ENCODE measurements at places on chromosomes 12 and 14.

DNA sequence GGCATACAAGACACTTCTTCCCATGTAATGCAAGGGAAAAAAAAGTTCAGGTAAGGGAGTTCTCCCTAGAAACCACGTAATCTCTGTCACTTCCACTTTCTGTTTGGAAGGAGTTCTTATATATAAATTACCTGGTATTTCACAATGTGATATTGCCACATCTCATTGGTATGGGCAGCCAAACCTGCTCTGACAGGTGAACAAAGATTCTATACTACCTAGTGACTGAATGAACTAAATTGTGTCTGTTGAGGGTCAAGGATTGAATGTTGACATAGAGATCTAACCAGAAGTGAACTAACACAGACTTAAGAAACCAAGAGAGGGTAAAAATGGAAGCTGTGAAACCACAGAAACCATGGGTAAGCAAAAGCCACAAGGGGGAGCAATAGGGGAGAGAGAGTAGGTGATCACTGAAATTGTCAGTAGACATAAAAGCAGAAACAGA lies 161.3 kb downstream of the RPL10L start:
- DNase-seq: no peak

GRCh38 chr12:14410177-14410576 lies 44.7 kb downstream of the ATF7IP start:
- no peak for DNase-seq

DNA sequence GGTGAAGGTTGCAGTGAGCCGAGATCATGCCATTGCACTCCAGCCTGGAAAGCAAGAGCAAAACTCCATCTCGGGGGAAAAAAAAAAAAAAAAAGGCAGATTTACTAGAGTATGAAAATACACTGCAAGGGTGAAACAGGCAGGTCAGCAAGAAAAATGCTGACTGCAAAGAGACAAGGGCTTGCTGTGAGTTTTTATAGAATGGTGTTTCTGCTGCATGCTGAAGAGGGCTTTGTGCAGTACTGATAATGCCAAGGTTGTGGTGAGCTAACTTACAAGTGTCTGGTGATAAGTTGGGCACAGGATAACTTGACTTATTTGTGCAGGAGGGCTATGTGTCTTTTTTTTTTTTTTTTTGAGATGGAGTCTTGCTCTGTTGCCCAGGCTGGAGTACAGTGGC lies 25.9 kb upstream of the SRP54 start:
- DNase-seq: no peak

DNA sequence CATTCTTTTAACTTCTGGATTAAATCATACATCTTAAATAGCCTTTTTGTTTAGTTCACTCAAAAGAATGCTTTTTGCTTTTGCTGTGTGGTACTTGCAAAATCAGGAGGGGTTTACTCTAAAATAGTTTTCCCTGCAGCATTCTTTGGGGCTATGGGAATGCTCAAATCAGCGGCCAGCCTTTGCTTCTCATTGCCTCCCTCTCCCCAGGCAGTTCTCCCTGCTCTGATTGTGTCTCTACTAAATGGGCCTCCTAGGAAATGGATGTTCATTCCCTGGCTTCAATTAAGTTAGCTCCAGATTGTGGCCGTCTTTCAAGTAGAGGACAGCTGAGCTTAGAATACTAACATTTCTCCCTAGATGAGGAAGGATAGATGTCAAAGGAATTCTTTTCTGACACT lies 4.4 kb downstream of the TULP3 start:
- no peak for DNase-seq

DNA sequence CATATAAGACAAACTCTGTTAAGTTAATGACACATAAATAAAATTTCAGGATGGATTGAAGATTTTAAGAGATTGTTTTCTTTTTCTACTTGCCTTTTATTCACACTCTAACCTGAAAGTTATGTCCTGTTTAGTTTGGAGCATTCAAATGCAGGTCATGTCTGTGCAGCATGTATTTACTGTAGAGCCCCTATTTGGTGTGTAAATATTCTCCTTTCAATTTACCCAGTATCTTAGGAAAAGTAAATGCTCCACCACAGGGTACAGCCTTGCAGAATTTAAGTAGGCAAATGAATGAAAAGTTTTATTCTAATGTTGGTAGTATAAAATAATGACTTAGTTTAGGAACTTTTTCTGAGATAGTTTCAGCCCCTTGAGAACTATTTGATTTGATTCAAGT lies 6.2 kb upstream of the DCN start:
- DNase-seq: no peak

DNA sequence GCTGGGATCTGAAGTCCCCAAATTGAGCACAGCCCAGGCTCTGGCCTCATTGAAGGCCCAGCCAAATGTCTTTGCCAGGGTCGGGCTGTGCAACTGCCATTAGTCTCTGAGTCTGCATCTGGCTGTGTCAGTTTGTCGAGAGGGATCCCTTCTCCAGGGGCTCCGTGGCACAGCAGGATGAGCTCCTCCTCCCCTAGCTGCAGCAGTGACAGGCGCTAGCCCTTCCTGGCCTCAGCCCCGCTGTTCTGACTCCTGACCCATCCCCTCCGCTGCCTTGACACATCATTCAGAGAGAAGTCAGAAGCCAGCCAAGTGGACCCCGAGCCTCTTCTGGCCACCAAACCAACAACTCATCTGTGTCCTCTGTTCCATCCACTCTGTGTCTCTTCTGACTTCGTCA lies 188.3 kb downstream of the CALM1 start:
- DNase-seq: no peak

GRCh38 chr12:93663006-93663728 lies 14.0 kb upstream of the CRADD start:
- no peak for DNase-seq

GRCh38 chr12:54018468-54018984 lies 9.7 kb upstream of the HOXC6 start:
- DNase-seq: no peak

DNA sequence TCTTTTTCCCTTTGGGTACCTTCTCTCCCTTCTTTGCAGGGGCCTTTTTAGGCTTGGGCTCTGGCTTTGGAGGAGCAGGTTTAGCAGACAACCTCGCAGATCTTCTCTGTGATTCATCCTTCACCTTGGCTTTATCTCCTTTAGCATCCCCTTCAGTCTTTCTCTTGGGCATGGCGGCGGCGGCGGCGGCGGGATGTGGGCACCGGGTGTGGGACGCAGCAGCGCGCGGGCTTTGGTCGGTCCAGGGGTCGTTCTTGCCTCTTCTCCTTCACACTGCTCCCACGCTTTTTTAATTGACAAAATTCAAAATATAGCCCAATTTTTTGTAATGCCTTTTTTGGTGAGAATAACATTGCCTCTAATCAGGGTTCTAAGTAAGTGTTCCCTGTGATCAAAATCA lies 8.6 kb downstream of the TRMT5 start:
- DNase-seq: no peak

- peak; percentile 17 for DNase-seq
Measured at GRCh38 chr12:121753844-121754264, 39.6 kb downstream of the RHOF start.

DNA sequence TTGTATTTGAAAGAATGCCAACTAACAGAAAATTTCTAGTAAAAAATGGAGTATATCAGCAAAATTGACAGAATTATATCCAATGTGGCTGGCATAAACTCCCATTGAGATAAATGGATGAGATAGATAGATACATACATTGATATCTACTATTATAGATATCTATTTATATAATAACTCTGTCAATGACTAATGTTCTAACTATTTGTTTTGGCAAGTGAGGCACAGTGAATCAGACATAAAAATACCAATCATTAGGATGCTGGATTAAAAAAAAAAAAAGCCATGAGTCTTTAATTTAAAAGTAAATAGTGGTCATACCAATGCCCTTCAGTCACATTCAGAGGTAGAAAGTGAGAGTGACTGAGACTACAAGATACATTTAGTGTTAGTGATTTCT lies 33.7 kb upstream of the GLIPR1 start:
- DNase-seq: no peak

DNA sequence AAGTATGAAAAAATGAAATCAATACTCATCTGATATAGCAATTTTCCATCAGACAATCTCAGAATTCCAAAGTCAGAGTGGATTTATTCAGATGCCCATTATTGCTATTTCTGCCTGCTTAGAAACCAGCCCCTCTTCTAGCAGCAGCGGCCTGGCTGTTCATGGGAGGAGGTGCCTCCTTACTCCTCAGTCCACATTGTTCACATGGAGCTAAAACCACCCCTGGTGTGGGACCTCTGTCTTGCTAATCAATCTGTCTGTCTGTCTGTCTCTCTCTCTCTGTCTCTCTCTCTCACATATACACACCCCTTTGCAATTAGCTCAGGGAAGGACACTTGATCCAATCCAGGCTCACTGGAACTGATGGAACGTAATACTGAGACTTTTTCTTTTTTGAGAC lies 176.1 kb downstream of the APAF1 start:
- DNase-seq: no peak

DNA sequence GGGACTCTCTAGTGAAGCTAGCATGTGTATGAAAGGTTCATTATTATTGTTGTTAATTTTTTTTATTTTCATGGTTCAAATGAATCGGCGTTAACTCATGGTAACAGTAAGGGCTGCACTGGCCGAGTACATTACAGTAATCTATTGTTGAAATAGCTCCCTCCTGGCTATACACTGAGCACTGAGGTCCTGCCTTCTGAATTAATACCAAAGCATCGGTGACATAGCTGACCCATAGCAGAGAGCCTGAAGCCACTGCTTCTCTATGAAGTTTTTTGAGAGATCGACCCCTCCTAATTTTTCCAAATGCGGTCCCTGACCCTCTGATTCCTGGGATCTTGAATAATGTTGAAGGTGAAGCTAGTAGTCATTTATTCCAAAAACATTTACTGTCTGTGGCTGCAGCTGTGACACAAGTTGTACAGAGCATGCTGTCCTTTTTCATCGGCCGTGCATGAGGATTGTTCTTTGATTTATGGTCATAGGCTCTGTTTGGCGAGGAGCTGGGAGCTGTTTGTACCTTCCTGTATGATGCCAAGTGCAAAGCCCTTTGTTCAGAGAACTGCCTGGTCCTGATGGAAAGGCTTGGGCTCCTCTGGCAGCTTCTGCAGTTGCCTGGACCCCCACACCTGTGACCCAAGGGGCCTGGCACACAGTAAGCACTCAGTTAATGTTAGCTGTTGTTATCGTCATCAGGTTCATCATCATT lies 486.5 kb downstream of the EGLN3 start:
- no peak for DNase-seq

DNA sequence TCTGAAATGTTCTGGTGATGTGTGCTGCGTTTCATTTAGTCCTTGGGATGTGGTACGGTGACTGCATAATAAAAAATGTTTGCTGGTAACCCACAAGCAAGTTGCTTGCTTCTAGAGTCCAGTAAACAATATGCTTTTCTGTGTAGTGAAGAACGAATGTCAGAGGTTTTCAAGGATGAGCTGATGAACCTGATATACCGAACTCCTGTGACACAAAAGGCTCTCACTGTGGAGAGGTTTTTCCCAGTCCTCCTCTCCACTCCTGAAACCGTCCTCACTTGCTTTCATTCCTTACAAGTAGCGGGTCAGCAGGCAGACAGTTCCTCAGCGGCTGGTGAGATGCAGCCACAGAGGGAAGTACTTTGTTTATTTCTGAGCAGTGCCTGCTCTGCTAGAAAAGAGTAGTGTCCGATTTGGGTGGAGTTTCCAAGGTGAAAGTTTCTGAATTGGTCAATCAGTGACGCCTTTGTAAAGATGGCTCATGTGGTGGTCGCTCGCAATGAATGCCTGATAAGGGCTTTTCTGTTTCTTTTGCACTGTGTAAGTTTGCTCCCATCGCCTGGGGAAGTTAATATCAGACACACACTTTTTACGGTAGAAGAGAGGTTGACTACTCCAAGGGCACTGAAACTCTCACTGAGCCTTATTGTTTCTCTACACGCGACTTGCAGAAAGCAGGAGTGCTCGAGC lies 3.0 kb downstream of the ETV6 start:
- no peak for DNase-seq

- DNase-seq: no peak
Measured at GRCh38 chr12:39905152-39905551, 200.7 kb downstream of the SLC2A13 start.

DNA sequence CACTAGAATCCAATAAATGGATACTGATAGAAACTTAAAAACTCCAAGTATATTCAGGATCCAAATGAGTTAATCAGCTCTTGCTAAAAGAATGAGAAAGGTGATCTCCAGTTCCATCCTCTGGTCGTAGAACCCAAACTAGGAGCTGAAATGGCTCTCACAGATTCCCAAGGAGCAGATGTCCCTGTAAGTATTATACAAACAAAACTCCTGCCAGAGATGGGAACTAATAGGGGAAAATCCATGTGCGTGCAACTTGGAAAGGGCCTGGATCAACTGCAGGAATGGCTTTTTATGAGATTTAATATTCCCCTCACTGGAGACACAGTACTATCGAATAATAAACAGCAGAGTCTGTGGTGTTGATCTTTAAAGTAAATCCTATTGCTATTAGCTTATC lies 309.2 kb upstream of the TBX3 start:
- no peak for DNase-seq

DNA sequence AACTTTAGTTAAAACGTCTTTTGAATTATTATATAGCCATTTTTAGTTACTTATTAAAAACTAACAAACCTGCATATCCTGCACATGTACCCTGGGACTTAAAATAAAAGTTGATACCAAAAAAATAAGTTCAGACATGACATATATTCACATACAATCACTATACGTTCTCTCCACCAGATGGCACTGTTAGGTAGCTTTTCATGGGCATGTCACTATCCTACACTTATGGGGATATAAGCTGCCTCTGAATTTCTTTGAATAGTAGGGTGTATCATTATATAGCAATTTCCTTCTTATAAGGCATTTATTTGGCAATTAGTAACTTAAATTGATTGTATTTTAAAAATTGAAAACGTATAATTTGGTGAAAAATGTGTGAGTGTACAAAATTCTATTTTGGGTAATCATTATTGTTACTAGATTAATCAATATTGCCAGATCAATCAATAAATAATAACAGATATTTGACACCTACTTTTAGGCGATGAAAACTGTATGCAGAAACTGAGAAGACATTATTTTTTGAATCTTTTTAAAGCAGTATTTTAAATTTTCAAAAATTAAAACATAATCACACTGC lies 31.8 kb upstream of the OR10A7 start:
- peak; percentile 1 for DNase-seq

GRCh38 chr12:111471236-111471635 lies 65.5 kb downstream of the SH2B3 start:
- DNase-seq: no peak

DNA sequence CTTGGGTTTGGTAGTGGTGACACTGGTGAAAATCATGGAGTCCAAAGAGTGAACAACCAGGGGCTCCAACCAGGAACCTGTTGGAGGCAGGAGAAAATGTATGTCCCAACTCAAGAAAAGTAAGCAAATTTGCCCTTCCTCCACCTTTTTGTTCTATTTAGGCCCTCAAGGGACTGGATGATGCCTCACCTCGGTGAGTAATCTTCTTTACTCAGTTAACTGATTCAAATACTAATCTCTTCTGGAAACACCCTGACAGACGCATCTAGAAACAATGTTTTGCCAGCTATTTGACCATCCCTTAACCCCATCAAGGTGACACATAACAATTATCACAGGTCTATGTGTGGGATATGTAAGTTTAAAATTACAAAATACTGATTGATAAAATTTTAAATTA lies 272.4 kb upstream of the FOXG1 start:
- DNase-seq: no peak

Measured in caudate nucleus (tissue), 63 donors.